Pancreas (tissue), 10 donors: ENCODE measurements at places on chromosomes 6 and 20.

DNA sequence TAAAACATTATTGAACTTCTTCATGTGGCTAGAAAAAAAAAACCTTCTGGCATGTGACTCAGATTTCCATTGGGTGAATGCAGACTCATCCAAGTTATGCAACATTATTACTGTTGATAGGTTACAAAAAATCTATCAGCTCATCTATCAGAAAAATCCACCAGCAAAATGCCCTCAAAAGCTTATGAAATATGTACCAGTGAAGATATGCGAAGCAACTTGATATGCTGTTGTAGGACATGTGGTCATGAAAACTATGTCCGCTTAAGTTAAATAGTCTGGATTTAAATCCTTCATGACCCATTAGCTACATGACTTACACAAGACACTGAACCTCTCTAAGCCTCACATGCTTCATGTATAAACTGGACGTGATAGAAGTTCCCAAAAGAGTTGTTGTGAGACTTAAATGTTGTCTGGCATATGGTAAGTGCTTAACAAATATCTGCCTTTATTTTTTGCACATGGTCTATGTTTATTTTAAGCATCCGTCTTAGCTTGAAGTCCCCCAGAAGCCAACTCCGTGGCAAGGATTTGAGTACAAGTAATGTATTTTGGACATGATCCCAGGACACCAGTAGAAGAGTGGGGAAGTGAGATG lies 12.5 kb upstream of the BFSP1 start:
- DNase-seq: no peak

- no peak for DNase-seq
Observed at GRCh38 chr6:36180126-36180525, 16.4 kb upstream of the BRPF3 start.

DNA sequence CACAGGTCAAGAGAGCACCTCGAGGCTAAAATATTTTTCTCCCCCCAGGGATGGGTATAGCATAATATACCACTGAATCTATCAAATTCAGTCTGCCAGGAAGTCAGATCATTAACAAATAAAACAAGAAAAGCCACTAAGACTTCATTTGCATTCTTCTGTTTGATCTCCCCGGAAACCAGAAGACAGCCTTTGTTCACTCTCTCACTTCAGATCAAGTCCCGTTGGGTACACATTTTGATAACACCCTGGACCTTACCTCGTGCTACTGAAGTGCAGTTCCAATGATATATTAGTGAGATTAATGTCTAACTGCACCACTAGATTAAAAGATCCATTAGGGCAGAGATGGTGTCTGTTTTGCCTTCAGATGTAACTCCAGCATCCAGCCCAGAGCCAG lies 157.7 kb upstream of the B3GAT2 start:
- no peak for DNase-seq

DNA sequence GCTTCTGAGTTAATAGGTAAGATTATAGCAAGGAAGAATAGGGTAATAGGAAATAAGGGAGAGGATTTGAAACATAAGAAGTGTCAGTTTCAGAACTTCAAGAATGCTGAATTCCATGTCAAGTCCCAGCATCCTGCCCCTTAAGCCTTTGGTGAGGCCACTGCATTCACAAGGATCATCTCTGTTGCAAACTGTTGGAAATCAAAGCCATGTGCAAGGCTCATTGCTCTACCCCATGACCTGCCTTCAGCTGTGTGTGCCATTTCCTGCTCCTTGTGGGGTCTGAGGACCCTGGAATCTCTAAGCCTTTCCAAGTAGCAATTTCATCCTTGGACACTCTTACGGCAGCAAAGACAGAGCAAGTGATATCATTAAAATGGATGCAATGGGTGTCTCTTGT lies 203.0 kb downstream of the CDC5L start:
- no peak for DNase-seq

GRCh38 chr6:108559884-108560462 lies 744 bp upstream of the FOXO3 start:
- peak; percentile 69 for DNase-seq
